ENCODE measurements at places on chromosomes 6 and 20. TPM values are rescaled to one million over a fixed set of nuclear protein-coding genes. Genes with fewer than 3 reads are reported as not detected.

Gene HLA-DOA
- 21.6 TPM for total RNA-seq

Gene PLN
- 47.2 TPM for total RNA-seq

Gene DNMT3B
- 2.9 TPM for total RNA-seq

Gene OR2H2
- total RNA-seq = not detected

Gene CRIP3
- total RNA-seq = 5.6 TPM

GRCh38 chr6:4928426-4928825 is 75.4 kb downstream of the RPP40 start:
- no peak for DNase-seq

DNA sequence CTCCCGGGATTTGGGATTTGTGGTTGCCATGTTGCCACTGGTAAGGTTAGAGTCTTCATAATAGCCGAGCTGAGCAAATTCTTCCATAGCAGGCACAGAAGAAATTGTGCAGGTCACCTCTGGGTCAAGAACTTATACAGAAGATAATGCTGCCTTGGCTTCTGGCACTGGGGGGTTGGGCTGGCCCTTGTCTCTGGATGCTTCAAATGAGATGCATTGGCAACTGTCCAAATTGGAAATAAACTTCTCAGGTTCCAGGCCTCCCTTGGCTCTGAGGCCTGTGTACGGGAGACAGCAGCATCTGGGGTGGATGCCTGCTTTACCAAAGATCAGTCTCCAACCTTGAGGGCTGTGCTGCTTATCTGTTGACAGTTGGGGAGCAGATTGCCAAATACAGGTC is 26.2 kb downstream of the MYO6 start:
- DNase-seq = peak; percentile 32

DNA sequence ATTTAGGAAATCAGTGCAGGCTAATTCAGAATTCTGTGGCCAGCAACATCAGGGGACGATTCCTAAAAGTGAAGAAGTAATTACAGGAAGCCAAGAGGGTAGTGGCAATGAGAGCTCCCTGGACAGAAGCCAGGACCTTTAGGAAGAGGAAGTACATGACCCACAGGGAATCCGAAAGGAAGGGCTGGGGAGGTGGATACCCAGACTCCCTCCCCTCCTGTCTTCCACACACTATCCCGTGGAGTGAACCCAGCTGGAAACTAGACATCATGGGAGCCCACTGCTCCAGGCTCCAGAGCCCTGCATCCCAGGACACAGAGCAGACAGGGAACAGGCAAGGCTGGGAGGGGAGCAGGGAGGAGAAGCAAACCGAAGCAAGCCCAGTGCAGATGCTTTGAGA is 83.0 kb downstream of the SNX5 start:
- no peak for DNase-seq

DNA sequence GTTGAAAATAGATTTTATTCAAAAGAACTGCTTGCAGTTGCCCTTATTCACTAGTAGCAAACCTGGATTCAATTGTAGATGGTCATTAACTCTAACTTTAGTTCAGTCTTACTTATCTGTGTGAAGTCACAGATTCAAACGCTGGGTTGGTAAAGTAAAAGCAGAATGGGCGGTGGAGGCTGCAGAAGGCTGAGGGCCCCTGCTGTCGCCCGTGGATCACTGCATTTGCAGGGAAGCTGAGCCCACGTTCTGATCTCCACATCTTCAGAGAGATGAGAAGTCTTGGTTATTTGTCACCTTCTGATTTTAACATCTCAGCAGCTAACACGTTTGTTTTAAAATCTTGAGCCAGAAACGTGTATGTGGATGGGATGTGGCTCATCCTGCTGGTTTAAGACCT is 75.1 kb downstream of the SNX9 start:
- no peak for DNase-seq

GRCh38 chr6:41451039-41451438 is 95.1 kb upstream of the FOXP4 start:
- peak; percentile 47 for DNase-seq

DNA sequence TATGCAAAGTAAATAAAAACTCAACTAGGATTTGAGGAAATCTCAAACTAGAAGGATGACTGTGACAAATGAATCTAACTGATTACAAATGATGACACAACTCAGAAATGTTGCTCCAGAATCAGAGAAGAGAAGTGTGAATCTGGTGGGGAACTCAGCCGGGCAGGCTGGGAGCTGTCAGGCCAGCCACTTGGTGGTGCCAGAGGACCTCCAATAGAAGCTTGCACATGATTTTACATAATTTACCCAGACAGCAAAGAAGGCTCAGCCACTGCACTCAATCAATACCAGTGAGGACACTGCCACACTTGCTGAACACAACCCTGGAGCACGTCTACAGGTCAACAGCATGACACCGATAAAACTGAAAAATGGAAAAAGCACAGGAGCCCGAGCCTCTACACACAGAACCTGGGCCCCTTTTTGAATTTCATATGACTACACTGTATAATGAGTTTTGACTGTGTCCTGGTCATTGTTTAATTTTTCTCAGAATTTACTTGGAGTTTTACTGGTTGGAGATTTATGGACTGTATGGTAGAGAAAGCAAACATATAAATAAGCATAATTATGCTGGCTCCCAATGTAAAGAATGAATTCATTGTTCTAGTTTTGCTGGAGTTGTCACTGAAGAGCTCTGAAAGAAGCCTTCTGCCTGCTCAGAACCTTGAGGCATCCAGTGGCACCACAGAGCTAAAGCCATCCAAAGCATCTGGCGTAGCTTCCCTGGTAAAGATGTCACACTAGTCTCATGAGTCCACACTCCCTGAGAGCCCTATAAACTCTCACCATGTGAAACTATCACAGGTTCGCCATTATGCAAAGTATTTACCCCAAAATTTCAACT is 296.5 kb downstream of the THBS2 start:
- peak; percentile 63 for DNase-seq

- peak; percentile 32 for DNase-seq
Measured at GRCh38 chr6:46269447-46270229, 98.9 kb upstream of the ENPP5 start.

DNA sequence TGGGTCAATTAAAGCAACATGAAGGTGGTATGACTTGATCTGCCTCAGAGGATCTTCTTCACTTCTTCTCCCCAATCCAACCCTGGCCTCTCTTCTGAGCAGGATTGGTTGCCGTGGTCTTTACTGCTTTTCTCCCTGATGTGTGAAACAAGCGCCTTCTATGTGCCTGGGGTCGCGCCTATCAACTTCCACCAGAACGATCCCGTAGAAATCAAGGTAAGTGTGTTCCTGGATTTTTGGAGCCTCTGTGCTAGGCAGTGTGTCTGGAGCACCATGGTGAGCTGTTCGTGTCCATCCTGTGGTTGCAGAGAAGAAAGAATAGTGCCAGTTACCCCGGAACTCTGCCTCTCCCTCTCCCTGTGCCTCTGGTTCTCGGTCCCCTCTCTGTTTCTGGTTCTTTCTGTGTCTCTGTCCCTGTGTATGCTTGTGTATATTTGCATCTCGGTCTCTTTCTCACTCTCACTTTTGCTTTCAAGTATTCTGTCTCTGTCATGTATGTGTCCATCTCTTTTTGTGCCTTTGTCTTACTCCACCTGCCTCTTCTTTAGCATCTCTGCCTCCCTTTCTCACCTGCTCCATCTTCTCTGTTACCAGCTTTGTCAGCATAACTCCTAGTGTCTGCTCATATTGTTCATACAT is 23.5 kb downstream of the TM9SF4 start:
- no peak for DNase-seq

GRCh38 chr20:15794409-15794808 is 778.8 kb downstream of the KIF16B start:
- no peak for DNase-seq

DNA sequence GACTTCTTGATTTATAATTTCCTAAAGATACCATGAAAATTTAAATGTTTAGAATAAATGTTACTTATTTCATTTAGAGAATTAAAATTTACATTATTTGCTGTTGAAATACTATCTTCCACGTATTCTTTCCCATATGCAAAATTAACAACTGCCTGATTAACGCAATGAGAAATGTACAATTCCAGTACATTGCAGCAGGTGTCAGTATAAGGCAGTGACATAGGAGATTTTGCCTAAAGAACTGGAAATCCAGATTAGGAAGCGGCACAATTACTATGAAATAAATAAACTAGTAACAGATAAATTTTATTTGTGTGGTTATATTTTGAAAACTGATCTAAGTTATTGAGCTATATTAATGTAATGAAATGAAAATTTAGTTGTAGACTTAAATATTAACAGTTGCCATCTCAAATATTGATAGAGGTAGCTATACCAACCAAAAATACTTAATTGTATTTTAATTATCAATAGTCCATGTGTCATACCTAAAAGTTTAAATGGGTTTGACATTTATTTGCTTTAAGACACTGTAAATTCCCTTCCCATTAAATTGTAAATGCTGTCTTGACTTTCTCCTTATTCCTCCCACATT is 300.2 kb downstream of the UTRN start:
- DNase-seq = peak; percentile 60

DNA sequence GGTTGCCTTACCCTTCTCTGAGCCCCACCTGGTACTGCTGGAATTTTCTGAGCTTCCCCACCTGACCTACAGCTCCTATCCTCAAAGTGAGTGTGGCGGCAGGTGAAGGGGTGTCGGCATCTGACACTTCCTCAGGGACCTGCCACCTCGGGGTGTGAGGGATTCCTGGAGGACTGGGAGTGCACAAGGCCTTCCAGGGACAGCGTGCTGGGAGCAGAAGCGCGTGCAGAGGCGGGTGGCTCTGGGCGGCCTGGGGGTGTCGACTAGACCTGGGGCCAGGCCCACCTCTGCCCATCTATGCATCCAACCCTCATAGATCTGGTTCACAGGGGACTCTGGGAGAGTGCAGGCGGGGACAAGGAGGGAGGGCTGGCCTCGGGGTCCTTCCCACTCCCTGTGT is 7.8 kb downstream of the DLGAP4 start:
- no peak for DNase-seq
